ENCODE measurements at places on chromosomes 12 and 14.

- no peak for DNase-seq
Observed at GRCh38 chr14:105287249-105288102, 13.3 kb downstream of the BRF1 start.

GRCh38 chr14:77212943-77213678, 31.5 kb downstream of the TMEM63C start:
- DNase-seq: peak; percentile 46

GRCh38 chr12:22262309-22262708, 72.2 kb downstream of the ST8SIA1 start:
- peak; percentile 9 for DNase-seq

GRCh38 chr14:69005432-69006148, 26.5 kb upstream of the ACTN1 start:
- DNase-seq: no peak

- DNase-seq: no peak
Observed at GRCh38 chr12:120799243-120800045, 73.8 kb downstream of the ACADS start.

- DNase-seq: peak; percentile 79
Observed at GRCh38 chr12:68040450-68041075, 51.3 kb downstream of the IFNG-AS1 start.

- DNase-seq: no peak
Observed at GRCh38 chr12:130715150-130715997, 725 bp downstream of the RIMBP2 start.

GRCh38 chr12:1970331-1970900, 33.8 kb downstream of the DCP1B start:
- DNase-seq: no peak

- no peak for DNase-seq
Observed at GRCh38 chr14:103416916-103417315, 31.7 kb downstream of the MARK3 start.

- DNase-seq: peak; percentile 11
Observed at GRCh38 chr14:104563742-104564615, 15.6 kb upstream of the C14orf180 start.

DNA sequence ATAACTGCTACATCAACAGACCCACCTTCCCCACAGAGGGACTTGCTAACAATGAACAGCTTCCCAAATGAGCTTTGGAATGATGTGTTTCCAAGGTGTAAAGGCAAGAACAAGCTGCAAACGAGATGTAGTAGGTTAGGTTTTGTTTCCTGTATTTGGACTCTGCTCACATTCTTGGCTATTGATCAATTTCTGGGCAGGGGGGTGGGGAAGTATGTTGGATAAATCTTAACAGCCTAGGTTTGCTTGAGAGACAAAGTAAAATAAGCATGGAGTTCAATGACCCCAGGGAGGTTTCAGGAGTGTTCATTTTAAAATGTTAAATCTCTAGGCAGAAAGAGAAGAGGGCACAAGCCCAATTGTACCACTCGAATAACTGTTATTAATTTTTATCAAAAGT, 146.6 kb downstream of the DPY19L2 start:
- no peak for DNase-seq

GRCh38 chr14:91349481-91350074, 68.0 kb downstream of the CCDC88C start:
- no peak for DNase-seq

- peak; percentile 70 for DNase-seq
Observed at GRCh38 chr14:28608851-28609828, 157.4 kb upstream of the FOXG1 start.

GRCh38 chr12:79415746-79416435, 274.9 kb downstream of the PAWR start:
- DNase-seq: no peak

GRCh38 chr14:94612580-94613554, 676 bp downstream of the SERPINA3 start:
- DNase-seq: no peak

DNA sequence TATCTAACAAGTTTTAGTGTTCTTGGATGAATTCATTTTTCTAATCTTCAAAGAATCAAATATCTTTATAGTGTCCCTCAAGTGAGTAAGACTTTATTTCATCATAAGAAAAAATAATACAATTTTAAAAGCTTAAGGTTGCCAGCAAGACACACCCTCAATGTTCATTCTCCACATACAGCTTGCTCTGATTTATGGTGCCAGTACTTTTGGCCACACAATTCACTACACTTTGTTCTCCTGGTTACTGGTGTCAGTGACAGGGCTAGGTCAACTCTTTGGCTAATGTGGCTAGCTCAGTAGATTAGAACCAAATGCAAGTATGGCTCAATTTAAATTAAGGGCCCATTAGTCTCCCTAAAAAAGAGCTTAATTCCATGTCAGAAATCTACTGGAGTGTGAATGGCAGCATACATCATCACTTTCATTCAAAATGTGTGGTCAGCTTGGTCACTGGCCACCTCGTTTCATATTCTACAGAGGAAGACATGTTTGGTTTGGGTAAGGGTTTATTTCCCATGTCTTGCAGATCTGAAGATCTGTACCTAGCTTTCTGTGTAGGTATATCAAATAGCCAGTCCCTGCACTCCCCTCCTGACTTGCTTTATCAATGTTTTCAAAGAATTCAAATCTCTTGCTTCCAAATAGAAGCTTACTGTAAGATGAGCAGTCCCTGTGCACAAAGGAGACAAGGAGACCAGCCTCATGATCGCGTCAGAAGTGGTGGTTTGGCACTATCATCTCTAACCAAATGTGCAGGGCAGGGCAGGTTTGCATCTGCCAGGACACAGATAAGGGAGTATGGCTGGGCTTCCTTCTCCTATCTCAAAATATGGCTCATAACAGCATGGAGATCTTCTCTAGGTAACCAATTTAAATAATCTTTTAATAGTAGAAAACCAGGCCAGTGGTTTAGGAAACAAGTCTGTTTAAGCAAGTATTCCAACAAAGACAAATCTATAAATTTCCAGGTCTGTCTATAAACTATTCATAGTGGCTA, 31.3 kb downstream of the HECTD4 start:
- no peak for DNase-seq

GRCh38 chr12:52351196-52352059, 15.9 kb downstream of the KRT85 start:
- no peak for DNase-seq

- no peak for DNase-seq
Observed at GRCh38 chr12:25924491-25925001, 33.9 kb upstream of the RASSF8 start.

- no peak for DNase-seq
Observed at GRCh38 chr12:62194616-62195015, 65.6 kb upstream of the USP15 start.

DNA sequence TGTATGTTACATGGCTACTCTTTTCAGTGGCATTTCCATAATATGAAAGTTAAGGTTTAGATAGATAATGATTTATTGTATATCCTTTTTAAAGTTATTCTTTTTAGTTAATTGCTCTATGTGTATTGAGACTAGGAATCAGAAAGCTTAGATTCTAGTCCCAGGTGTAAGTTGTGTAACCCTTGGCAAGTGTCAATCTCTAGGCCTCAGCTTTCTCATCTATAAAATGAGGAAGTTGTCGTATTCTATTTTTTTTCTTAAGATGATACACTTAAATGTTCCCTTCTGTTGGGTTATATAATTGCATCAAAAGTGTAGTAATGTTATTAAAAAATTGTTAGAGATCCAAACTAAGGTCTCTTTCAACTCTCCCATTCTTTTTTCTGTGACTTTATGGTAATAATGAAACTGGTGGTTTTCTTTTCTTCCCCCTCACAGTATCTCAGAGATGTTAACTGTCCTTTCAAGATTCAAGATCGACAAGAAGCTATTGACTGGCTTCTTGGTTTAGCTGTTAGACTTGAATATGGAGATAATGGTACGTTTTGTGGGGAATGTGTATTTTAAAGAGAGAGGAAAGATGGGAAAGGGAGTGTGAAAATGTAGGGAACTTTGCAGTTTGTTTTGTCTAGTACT, 4.1 kb downstream of the RTRAF start:
- no peak for DNase-seq

DNA sequence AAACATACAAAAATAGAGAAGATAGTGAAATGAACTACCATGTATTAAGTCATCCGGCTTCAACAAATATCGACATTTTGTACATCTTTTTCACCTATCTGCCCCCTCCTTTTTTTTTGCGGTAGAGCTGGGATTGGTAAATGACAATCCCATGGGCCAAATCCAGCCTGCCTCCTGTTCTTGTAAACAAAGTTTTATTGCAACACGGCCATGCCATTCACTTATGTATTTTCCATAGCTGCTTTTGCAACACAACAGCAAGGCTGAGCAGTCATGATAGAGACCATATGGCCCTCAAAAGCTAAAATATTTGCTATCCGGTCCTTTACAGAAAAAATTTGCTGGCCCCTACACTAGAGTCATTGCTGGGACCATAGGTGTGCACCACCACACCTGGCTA, 58.1 kb upstream of the PLEKHG3 start:
- no peak for DNase-seq

DNA sequence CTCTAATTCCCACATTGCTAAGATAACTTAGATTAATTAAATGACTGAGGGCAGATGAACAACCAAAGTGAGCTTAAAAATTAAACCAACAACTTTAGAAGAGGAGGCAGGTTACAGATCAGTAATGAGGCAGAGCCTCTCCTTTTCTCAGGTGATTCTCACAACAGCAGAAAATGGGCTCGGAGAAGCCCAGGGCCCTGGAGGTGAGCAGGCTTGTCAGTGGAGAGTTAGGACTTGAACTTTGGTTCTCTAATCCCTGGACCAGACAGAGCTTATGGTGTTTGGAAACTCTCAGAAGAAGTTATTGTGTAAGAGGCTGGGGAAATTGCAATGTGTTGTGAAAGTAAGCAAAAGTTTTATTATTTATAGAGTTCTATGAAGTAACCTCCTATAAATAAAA, 2.8 kb downstream of the TRHDE start:
- DNase-seq: no peak

- no peak for DNase-seq
Observed at GRCh38 chr12:119592232-119592631, 1.3 kb upstream of the TMEM233 start.

DNA sequence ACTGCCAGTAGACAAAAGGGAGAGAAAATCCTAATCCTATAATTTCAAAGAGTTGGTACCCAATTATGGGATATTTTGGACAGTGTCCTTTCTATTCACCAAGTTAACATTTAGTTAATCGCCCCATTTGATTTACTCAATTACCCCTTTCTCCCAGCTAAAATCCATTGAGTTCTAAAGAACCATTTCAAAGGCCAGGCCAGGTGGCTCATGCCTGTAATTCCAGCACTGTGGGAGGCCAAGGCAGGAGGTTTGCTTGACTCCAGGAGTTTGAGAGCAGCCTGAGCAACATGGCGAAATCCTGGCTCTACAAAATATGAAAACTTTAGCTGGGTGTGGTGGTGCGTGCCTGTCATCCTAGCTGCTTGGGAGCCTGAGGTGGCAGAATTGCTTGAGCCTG, 5.5 kb upstream of the GPR19 start:
- DNase-seq: no peak

GRCh38 chr14:26499546-26499945, 98.3 kb downstream of the NOVA1 start:
- no peak for DNase-seq

- DNase-seq: no peak
Observed at GRCh38 chr12:63144556-63144955, 6.4 kb downstream of the AVPR1A start.

- DNase-seq: peak; percentile 14
Observed at GRCh38 chr12:92574051-92574783, 128.6 kb upstream of the PLEKHG7 start.

GRCh38 chr12:53869500-53869899, 69.1 kb upstream of the HOXC13 start:
- DNase-seq: no peak

GRCh38 chr12:89354612-89355067, 2.3 kb upstream of the DUSP6 start:
- DNase-seq: no peak

DNA sequence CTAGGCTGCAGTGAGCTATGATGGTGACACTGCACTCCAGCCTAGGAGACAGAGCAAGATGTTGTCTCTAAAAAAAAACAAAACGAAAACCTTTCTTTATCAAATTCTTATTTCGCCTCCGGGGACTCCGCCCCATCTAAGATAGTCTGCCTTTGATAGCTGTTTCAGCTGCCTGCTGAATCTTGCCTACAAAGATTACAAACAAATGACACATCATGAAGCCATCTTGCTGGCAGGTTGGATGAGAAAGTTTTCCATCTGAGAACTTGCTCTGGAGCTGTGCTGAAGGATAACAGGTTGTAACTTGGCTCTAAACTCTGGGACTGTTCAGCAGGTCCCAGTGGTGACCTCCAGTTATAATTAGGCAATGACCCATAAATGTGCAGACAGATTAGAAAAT, 41.8 kb upstream of the AEBP2 start:
- DNase-seq: no peak

DNA sequence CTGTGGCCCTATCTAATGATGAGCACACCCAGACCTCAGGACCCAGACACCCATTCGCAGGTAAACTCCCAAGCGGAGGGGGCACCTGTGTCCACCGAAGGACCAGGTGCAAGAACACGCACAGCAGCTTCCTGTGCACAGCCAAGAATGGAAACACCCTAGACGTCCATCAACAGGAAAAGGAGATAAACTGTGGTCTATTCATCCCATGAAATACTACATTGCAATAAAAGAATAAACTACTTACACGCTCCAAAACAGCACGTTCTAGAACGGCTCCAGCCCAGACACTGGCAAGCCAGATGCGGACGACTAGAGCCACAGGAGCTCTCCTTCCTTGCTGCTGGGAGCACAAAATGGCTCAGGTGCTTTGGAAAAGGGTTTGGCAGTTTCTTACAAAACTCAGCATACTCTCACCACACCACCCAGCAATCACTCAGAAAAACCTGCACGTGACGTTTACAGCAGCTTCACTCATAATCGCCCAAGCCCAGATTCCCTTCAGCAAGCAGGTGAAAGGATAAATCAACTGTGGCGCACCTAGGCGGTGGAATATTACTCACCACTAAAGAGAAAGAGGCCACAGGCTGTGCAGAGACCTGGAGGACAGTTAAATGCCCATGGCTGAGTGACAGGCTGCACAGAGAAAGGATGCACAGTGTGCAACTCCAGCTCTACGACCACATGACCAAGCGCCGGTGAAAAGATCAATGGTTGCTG, 21.0 kb downstream of the BRF1 start:
- no peak for DNase-seq

DNA sequence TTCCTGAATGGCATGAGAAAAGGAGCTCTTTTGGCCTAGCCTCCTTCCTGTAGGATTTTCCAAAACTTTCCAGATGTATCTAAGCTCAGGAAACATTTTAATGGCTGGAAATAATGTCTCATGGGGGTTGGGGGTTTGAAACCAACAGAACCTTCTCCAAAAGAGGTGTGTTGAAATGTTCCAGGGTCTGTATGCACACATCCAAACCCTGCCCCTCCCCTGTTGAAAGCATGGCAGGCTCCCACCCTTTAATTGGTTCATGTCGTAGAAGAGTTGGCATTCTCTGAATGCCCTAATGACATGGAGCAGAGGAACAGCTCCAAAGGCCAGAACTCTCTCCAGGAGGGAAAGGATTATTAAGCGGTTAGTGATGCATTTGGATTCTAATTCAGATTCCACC, 353.2 kb downstream of the ZFP36L1 start:
- DNase-seq: no peak

DNA sequence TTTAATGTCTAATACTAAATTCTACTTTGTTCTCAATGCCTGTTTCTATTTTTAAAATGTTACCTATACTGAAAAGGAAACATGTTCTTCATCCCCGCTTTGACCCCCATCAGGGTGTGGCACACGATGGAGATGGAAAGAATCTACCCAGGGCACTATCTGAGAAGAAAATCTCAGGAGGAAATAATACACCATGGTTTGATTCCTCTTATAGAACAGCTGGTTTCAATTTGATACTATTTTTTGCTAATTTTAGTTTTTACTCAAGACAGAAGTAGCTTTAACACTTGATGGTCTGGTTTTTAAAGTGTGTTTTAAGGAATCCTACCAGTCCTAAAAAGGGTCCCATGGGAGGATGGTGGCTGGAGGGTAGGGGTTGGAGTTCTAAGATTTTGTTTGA, 56.7 kb downstream of the PPM1H start:
- DNase-seq: no peak

All from NCI-H774 (cell line).